ENCODE measurements at places on chromosomes 3 and 15.

DNA sequence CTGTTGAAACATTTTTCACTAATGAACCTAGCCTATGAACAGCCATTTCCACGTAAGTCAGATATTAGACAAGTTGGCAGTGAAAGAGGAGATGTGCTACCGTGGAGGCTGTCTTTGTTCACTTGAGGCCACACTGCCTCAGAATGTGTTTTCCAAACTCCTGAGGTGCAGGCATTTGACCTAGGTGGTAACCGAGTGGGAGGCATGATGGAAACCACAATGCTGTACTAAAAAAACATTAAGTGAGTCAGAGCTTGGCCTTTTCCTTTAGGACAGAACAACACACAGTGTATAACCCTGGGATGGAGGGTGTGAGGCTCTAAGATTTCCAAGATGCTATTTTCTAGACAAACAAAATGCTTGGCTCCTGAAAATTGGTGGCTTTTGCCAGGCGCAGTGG, 406.3 kb downstream of the SOX2 start:
- DNase-seq, result no peak

DNA sequence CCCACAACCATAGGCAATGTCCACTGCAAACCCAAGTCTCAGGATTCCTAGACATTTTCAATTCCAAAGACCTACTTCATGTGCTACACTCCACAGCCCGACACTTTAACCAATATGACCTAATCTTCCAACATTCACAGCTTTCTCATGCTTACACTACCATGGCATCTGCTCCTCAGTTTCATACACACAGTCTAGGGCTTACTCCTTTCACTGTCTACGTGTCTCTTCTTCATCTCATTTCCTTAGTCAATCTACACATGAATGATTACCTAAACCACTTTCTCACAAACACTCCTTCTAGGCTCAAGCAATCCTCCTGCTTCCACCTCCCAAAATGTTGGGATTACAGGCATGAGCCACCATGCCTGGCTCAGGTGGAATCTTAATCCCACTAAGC, 106.3 kb downstream of the STAG1 start:
- DNase-seq, result no peak

DNA sequence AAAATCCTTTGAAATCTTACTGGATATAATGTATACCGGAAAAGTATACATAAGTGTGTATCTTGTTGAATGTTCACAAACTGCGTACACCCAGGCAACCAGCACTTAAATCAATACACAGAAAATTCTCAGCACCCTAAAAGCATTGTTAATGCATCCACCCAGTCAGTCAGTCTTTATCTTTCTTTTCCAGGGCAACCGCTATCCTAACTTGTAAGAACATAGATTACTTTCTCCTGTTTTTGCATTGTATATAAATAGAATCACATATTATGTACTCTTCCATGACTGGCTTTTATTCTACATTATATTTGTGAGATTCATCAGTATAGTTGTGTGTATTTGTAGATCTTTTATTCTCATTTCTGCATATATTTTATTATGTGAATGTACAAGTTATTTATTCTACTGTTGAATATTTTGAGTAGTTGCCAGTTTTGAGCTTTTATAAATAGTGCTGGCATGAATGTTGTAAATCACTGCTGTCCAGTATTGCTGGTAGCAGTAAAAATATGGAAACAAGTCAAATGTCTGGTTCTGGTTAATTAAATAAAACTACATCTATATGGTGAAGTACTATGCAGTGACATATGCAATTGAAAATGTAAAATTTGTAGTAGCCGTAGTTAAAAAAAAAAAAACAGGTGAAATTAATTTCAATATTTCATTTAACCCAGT, 62.1 kb downstream of the PDCD6IP start:
- peak; percentile 6 for DNase-seq

- DNase-seq, result no peak
Observed at GRCh38 chr3:87354398-87354797, 78.0 kb upstream of the POU1F1 start.

GRCh38 chr3:162555761-162556160, 1059.2 kb downstream of the OTOL1 start:
- no peak for DNase-seq

Data from hematopoietic multipotent progenitor cell treated with erythropoietin and hydrocortisone succinate and interleukin-3 and kit ligand, for 6 days (in vitro differentiated cells).